ENCODE measurements at places on chromosomes 7 and 10.

DNA sequence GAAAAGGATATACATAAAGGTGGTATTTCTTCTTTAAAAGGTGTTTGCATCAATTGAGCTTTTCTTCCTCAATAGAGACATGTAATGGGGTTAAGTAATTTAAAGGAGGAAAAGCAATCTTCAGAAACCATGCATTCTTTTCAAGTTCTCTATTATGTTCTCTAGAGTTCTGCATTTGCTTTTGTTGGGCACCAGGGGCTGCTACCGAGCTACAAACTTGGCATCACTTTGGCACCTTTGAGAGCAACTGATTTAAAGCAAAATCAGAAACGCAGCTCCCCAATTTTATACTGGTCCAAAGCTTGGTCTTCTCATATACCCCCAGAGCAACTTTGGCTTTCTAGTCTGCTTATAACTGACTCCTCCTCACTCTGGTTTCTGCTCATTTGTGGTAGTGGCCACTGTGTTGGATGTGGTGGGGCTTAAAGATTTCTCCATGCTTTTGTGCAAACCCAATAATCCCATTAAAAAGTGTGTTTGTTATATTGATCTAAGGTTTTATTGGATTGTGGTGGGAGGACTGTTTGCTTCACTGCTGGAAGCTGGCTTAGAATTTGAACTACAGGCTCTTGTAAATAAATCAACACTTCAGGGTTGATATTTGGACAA is 712.1 kb downstream of the PHTF2 start:
- DNase-seq = no peak

DNA sequence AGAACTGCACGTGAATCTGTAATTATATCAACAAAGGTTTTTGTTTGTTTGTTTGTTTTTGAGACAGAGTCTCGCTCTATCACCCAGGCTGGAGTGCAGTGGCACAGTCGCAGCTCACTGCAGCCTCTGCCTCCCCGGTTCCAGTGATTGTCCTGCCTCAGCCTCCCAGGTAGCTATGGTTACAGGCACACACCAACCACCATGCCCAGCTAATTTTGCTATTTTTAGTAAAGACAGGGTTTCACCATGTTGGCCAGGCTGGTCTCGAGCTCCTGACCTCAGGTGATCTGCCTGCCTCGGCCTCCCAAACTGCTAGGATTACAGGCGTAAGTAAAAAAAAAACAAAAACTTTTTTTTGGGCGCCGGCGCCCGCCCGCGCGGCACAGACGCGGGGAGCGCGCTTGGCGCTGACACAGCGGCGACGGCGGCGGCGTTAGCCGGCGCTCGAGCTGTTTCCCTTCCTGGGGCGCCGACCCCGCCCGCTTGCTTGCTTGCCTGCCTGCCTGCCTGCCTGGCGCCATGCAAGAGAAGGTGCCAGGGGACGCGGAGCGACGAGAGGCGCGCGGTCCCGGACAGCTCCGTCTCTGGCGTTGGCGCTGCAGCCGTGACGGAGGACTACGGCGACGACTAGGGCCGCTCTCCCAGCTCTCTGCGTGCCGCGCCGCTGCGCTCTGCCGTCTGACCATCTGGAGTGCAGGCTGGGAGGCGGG is 171.4 kb upstream of the NUPR2 start:
- DNase-seq = no peak

GRCh38 chr7:874031-874749 is 2.2 kb upstream of the GET4 start:
- no peak for DNase-seq

DNA sequence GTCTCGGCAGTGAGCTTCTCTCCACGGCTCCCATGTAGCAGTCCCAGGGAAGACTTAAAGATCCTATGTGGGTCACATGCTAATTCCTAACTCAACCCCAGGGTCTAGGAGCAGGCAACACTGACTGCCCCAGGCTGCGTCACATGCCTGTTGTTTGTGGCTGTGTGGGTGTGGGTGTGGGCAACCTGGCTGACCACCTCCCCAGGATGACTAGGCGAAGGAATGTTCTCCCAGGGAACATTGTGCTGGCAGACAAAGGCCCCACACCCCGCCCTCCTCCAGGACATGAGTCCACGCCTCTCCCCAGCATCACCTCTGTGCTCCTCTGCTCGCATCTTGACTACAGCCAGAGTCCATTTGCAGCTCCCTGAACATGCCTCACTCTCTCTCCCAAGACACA is 30.3 kb downstream of the SLC29A3 start:
- DNase-seq = no peak

DNA sequence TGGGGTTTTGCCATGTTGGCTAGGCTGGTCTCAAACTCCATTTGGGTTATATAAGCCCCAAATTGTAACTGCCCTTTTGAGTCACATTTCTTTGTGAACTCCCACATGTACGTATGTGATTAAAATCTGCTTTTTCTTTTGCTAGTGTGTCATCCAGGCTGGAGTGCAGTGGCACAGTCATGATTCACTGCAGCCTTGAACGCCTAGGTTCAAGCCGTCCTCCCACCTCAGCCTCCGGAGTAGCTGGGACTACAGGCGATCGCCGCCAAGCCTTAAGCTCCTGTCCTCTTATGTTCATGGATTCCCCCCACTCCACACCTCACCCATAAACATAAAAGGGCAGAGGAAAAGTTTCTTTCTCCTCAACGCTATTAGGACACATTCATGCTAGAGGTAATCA is 4.4 kb upstream of the SMC3 start:
- DNase-seq = no peak

DNA sequence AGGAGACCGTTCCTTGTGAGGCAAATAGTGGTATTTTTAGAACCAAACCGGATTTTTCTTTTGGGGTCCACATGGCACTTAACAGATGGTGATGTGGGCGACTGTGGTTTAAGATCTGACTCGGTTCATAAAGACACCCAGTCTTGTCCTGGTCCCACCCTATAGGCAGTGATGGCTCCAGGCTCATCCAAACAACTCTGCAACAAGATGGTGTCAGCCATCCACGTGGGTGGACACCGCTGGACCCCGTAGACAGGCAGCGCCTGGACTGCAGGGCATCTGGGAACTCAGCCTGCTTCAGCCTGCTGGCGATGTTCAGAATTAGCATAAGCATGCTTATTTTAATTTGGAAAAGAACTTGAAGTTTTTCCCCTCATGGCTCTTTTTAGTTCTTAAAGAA is 258.4 kb upstream of the FZD1 start:
- DNase-seq = no peak

GRCh38 chr7:114062810-114063209 is 144.0 kb upstream of the PPP1R3A start:
- no peak for DNase-seq

GRCh38 chr10:28982974-28983373 is 305.7 kb downstream of the BAMBI start:
- no peak for DNase-seq

DNA sequence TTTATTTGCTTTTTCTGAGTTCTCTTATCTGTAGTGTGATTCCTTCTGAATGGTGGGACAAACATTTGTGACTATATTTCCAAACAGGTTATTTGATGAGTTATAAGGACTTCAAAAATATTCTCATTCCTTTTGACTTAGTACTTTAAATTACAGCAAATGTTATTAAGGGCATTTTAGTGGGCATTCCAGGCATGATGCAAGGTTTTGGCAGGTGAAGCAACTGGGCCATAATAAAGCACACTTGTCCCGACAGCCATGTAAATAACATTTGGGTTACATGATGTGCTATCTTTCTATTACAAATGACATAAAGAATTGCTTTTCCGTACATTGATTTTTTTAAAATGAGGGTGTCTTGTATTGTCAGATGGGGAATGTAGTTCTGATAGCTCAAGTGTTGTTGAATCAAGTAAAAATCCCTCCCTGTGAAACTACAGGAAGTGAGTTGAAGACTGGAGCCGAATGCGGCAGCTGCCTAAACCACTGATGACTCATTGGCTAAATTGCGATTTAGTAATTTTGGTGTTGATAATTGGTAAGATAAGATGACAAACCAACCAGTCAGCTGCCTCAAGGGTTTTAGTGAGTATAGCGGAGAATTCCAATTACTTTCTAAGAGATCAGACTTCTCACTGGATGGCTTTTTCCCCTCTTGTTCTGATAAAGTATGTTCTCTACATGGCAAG is 231.3 kb upstream of the NPY start:
- DNase-seq = no peak

GRCh38 chr10:43260117-43260761 is 6.6 kb downstream of the RASGEF1A start:
- DNase-seq = no peak

- no peak for DNase-seq
Measured at GRCh38 chr10:31081937-31082840, 50.5 kb upstream of the ZNF438 start.

GRCh38 chr7:99142727-99143520 is 984 bp downstream of the SMURF1 start:
- peak; percentile 91 for DNase-seq

DNA sequence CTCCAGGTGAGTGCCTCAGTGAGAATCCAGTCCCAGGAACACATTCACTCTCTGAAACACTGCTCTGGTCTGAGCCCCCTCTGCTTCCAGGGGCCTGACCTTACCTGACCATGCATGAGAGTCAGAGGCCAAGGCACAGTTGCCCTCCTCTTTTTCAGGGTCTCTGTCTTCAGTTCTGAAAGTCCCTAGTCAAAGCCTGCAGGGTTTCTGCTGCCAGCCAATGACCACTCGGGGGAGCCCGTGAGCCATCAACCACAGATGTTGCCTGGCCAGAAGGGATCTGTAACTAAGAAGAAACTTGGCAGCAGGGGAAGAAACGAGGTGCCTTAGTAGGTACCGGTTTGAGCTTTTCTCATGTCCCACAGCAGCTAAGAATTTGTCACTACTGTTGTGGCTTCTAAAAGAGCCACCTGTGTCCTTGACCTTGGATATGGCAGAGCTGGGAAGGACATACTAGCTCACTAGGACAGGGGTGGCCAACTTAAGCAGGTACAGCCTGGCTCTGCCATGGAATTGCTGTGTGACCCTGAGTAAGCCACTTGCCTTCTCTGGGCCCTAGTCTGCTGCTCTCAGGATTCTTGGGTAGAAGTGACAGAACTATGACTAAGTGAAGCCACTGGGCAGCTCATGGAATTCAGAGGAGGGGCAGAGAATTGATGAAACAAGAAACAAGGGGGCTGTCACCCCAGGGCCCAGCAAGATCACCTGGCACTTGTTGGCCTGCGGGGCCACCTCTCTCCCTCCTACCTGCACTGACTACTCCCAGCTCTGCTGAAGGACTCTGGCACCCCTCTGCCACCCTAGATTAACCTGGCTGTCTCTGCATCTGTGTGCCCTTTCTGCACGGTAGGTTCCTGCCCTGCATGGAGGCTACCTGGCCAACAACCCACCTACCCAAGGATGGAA is 83.8 kb upstream of the GPR26 start:
- DNase-seq = peak; percentile 57

DNA sequence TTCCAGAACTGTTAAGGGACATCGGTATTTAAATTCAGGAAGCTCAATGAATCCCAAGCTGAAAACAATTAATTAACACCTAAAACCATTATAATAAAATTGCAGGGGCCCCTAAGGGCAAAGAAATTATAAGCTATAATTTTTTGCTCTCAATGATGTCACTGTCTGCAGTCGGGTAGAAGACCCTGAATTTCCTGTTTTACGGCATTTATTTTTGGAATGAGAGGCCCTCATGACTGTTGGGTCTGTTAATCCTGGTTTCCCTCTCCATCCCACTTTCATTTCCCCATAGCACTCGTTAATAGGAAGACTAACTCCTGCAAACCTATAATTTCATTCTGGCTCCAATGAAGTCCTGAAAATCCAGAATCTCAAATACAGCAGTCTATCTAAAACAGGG is 25.8 kb upstream of the GPR37 start:
- DNase-seq = no peak

- DNase-seq = no peak
Measured at GRCh38 chr7:155795401-155795800, 16.9 kb downstream of the SHH start.

DNA sequence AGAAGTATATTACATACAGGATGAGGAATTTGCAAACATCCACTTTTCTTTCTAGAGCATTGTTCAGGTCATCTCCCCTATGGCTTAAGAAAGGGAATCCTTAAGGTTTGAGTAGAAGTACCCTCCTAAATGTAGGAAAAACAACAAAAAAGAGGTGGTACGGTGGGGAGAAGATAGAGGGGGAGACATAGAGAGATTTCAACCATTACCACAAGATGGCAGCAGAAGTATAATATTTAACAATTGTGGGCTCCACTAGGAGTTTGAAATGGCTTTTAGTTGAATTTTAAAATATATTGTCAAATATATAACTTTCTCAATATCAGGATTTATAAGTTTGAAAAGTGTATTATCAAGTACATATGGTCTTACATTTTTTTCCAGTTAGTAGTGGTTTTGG is 72.7 kb upstream of the PRKG1 start:
- DNase-seq = peak; percentile 10

DNA sequence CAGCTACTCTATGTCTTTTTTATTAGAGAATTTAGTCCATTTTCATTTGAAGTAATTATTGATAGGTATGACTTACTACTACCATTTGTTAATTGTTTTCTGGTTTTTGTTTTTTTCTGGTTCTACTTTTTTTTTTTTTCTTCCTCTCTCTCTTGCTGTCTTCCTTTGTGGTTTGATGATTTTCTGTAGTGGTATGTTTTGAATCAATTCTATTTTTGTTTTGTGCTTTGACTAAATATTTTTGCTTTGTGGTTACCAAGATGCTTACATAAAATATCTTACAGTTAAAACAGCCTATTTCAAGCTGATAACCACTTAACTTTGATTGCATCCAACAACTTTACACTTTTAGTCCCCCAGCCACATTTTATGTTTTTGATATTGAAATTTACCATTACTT is 3.3 kb upstream of the OR2F2 start:
- no peak for DNase-seq

DNA sequence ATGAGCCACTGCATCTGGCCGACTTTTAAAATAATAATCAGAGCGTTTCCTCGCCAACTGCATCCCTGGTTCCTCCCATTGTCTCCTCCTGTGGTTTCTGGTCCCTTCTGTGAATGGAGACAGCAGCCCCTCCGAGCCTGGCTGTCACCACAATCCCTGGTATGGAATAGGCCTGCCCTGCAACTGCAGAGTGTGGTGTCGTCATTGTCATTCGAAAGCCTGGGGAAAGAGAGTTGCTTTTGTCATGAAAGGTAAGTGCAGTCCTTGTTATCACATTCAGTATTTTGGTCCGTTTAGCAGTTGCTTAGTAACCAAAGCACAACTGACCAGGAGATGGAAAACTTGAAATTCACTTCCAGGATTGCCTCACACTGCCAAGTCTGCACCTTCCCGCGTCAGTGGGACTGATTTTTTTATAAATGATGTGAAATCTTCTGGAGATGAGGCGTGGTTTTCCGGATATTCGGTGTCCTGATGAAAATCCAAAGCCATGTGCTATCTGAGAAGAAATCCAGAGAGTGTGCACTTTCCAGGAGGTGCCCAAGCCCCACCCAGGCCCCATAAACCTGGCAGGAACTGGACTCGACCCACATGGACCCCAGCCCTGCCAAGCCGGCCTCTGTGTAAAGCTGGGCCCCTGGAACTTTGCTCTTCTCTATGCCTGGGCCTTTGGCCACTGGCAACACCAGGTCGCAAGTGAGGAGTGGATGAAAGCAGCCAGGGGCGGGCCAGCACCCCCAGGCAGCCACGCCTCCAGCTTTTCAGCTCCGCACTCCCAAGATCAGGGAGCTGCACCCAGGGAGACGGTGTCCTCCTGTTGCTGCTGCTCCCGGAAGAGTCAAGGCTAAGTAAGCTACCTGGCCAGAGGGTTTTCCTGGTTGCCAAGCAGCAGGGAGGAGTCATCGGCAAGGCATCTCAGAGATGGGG is 133.7 kb upstream of the SH2B2 start:
- no peak for DNase-seq
